ENCODE measurements at places on chromosomes 11 and 22.

DNA sequence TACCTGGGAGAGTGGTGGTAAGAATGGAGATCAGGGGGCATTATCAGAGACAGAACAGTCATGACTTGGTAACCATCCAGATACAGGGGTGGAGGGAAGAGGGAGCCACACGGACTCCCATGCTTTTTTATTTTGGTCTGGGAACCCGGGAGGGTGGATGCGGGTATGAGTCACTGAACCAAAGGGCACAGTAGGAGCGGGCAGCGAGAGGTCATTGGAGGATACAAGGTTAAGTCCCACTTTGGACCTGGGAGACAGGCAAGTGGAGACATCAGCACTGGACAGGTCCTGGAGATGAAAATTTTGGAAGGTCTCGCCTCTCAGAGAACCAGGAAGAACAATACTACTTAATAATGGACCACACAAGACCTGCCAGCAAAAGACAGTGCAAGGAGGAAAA lies 6.7 kb downstream of the HDHD5 start:
- no peak for DNase-seq

DNA sequence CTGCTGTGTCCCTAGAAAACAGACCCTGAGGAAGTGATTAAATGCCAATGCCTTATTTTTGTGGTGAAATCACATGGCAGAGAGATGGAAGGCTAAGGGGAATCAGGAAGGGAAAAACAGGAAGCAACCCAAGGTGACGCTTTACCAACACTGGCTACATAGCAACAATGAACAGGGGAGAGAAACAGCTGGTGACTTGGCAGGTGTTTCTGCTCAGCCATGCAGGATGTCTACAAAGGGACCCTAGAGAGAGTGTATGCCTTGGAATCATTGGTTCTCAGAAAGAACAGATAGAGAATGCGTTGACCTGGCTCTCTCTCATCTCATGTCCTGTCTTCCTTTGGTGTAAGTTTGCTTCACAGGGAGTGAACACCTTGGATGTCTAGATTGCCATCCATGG lies 911.9 kb downstream of the OPCML start:
- no peak for DNase-seq

GRCh38 chr11:7910286-7910788 lies 20.7 kb downstream of the OR10A6 start:
- no peak for DNase-seq

GRCh38 chr11:59574467-59574866 lies 41.1 kb downstream of the OSBP start:
- DNase-seq, result peak; percentile 57

DNA sequence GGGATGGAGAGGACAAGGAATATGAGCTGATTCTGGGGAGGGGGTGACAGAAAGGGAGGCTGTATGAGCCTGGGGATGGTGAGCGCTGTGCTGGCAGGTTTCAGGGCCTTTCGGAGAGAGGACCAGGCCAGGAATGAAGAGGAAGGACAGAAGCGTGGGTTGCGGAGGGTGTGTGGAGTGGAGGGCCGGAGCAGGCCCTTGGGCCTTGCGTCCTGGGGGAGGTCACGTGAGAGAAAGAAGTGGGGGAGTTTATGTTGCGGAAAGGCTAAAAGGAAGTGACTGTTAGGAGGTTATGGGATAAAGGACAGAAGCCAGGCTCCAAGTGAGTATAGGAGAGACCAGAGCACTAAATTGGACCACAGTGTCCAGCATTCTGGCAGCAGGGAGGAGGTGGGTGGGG lies 17.5 kb downstream of the BCR start:
- no peak for DNase-seq

DNA sequence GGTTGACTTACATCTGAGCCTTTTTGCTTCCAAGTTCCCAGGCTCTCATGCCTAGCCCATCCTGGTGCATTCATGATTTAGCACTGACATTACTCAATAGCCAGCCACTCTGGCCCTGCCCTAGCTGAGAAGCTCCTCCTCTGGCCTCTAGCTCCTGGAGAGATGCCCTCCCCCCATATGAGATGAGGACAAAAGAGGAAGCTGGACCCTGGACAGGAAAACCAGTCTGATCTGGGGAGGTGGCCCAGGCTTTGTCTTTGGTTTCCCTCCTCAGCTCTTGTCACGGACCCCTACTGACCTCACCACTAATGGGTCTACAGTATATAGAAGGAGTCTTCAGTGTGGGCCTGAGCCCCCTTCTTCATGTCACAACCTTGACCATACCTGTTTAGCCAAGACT lies 3.0 kb downstream of the RHOG start:
- no peak for DNase-seq

- DNase-seq, result no peak
These were observed 53.6 kb upstream of the CSNK2A3 start for GRCh38 chr11:11406652-11407051.

DNA sequence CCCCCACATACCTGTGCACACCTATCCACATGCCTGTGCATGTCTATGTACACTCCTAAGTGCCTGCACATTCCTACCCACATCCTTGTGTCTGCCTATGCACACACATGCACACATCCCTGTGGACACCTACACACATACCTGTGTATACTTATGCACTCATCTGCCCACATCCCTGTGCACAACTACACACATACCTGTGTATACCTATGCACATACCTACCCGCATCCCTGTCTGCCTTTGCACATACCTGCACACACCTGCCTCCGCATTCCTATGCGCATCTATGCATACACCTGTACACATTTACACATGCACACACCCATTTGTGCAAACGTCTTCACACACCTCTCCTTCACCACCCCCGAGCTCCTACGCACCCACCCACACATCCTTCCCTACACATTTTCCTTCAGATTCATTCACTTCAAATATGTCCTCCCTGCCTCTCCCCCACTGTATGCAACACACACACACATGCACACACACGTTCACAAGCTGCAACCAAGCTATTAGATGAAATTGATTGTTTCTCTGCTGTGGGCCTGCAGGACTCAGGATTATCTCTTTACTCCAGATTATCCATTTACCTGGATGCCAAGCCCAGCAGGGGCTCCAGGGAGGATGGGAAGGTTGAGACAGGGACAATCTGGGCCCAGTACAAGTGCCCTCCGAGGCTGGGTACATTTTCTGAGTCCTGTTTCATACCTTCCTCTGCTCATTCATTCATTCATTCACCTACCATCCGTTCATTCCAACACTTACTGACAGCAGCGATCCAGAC lies 53.2 kb downstream of the TSPAN18 start:
- no peak for DNase-seq

GRCh38 chr11:117273550-117274289 lies 17.4 kb upstream of the BACE1-AS start:
- peak; percentile 29 for DNase-seq
